Activated T-cell treated with anti-CD3 and anti-CD28 coated beads, Interleukin-2, amount 50 U/mL, for 1 hour (primary cell): ENCODE measurements at places on chromosomes 2 and 18.

GRCh38 chr2:47616506-47616905, 166.4 kb upstream of the MSH6 start:
- no peak for DNase-seq

DNA sequence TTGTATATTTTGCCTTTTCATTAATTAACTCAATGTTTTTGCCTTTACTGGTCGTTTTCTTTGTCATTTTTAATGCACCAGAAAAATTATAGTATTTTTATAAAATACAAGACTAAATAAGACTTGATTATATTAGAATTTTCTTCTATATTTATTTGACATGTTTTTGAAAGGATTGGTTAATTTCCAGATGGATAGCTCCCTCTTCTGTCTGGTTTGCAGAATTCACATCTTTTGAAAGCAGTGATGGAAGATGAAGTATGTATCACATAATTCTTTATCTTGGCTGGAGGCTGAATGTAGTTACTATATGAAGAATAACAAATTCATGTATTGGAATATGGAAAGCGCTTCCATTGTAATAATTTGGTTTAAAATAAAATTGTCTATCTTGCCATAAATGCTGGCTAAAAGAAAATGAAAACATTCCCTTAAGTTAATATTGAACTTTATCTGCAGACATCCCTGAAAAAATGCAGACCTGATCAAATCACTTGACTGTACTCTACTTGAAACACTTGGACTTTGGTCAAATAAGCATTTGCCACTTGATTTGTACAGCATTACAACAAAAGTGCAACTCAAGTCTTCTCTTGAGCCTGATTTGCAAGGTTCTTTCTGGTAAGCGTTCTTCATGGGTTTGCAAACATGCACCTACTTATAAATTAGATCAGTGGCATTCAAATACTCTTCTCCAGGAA, 86.3 kb upstream of the EFEMP1 start:
- DNase-seq = no peak

GRCh38 chr2:232341061-232341738, 37.4 kb upstream of the ALPP start:
- DNase-seq = no peak

DNA sequence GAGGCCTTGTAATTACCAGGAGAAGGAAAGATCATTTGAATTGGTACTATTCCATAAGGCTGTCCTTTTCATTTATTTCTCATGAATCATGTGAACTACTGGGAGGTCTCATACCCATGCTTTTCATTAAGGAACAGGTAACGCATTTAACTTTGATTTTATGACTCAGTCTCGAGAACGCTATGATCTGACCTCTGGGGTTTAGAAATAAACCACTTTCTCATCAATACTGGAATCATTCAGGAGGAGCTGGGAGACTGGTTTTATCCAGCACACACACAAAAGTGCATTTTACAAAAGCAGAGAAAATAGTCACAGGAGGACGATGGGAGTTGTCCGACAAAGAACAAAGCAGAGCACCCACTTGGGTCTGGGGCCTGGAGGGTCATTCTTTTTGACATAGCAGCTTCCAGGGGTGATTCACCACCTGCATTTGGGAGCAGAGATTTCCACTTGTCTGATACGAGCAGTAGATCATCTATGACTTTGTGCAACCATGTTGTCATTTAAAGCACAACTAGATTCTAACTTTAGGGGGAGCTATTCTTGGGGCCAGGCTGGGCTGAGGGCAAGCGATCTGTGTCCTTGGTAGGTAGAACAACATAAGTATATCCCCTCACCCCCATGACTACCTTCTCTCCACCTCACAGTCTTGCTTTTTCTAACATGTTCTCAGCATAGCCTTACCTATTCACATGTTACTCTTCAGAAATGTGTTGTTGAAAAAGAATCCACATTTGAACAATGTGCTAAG, 95.9 kb upstream of the SCG2 start:
- no peak for DNase-seq

DNA sequence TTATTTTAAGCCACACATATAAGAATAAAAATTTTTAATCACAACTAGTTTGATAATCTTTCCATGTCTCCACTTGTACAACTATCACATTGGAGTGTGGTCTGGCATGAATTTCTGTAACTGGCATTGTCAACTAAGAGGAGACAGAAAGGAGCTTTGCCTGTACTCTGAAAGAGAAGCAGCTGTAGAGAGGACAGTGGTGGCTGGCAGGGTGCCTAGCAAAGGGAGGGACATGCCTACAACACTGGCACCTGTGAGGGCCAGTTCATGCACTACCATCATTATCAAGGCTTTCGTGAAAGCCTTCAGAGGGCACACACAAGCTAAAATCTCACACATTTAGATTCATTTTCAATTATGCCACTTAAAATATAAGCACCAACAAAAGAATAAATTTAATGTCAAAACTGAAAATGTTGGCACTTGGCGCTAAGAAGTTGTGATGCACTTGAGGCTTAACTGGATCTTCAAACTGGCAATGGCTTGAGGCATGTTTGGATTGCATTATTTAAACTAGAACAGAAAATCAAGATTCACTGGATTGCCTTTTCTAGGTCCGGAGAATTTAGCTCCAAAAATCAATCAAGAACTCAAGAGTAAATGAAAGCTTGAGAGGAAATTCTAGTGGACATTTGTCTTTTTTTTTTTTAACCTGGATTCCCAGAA, 238.6 kb downstream of the ZNF385B start:
- no peak for DNase-seq

- DNase-seq = no peak
Measured at GRCh38 chr18:484749-485464, 15.6 kb downstream of the COLEC12 start.

DNA sequence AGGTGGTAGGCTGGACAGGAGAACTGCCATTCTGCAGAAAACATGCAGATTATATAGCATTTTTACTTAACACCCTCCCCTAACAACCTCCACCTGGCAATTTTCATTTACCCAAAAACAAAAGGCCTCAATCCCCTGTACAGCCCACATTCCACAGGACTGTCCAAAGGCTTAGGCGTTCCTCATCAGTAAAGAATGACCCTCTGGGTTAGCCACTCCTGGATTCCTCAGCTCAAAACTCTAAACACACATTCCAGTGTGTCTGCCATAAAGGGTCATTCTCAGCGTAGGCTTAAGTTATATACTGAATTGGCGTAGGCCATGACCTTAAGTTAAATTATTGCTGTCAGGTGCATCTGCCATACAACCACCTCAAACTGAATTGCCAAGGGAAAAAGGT, 261.8 kb upstream of the CHAC2 start:
- DNase-seq = no peak

GRCh38 chr2:175293776-175294175, 112.3 kb upstream of the ATP5MC3 start:
- no peak for DNase-seq

DNA sequence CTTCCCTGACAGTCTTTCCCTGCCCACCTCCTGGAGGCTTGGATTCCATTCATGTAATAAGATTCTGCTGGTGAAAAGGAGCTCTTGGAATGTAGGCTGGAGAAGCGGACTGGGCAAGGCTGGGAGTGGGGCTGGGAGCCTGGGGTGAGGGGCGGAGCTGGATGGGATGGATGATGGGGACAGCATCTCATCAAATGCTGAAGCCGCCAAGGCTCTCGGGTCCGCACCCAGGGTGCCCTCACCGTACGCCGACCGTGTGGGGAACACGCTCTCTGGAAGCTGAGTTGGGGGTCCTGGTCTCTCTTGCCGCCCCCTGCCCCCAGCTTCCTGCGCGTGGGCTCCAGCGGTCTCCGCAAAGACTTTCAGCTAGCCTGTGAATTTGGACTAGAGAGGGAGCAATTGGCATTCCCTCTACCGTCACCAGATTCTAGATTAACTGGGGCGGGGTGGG, 9.1 kb downstream of the RAX start:
- DNase-seq = no peak

GRCh38 chr2:228417956-228418355, 236.5 kb upstream of the SPHKAP start:
- no peak for DNase-seq

- DNase-seq = no peak
Measured at GRCh38 chr2:30195016-30195415, 36.3 kb upstream of the LBH start.

GRCh38 chr2:102042196-102043081, 50.7 kb downstream of the IL1R2 start:
- no peak for DNase-seq
